AG10803 (cell line): ENCODE measurements at places on chromosomes 3 and 15.

DNA sequence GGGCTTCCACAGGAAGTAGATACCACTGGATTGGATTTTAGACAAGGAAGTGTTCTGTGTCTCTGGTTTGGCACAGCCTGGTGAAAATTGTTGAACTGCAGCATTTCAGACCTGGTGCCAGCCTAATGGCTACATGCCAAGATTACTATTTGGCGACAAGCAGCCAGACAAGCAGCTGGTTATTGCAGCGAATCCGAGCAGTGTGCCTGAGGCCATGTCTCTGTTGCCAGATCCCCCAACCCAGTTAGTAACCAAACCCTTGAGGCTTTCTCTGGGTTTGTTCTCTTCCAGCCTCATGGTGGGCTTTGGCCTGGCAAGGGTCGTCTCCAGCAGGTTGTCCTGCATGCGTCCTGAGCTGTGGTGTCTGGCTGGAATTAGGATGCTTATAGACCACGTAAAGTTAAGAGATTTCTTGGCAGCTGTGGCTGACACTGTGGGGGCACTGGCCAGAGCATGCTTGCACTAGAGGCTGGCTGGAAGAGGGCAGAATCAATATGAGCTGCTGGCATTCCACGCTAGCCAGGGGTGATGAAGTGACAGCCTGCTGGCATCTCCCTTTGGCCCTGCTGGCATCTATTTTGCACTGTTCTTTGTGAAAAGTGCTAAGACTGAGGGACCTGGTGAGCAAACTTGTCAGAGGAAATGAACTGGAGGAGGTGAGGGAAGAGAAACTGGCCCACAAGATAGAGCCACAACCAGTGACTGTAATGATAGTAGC lies 172.6 kb downstream of the RBMS3 start:
- DNase-seq: no peak

GRCh38 chr15:40098489-40099261 lies 10.0 kb downstream of the BMF start:
- DNase-seq: peak; percentile 90

GRCh38 chr3:81197386-81197785 lies 564.1 kb downstream of the GBE1 start:
- no peak for DNase-seq

DNA sequence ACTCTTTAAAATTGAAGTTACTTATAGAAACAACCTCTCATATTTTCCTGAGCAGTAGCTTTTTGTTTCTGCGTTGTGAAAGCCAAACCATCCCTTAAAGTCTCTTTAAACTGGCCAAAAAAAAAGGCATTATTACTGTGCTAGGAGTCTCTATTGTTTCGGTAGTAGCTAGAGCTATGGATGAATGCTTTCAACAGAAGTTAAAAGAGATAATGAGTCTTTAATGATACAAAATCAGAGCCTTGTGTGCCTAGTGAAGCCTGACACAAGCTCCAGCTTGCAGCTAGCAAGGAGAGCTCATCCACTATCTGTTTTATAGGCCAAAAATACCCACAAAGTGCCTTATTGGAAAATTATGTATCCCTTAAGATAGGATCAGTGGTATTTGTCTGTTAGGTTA lies 360.4 kb upstream of the CDIN1 start:
- no peak for DNase-seq

DNA sequence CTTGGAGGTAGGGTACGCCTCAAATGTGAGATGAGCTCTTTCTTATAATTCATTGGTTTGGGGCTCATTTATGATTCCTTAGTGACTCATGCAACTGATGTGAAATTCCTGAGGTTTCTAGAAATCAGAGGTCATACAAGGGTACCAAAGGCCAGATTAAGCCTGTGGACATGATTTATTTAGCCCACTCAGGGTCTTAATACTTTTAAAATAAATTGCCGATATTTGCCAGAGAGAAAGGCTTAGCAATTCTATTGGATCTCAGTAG lies 289.0 kb downstream of the NEK10 start:
- no peak for DNase-seq

- no peak for DNase-seq
These were observed 70.4 kb downstream of the LSAMP start for GRCh38 chr3:116374901-116375300.

DNA sequence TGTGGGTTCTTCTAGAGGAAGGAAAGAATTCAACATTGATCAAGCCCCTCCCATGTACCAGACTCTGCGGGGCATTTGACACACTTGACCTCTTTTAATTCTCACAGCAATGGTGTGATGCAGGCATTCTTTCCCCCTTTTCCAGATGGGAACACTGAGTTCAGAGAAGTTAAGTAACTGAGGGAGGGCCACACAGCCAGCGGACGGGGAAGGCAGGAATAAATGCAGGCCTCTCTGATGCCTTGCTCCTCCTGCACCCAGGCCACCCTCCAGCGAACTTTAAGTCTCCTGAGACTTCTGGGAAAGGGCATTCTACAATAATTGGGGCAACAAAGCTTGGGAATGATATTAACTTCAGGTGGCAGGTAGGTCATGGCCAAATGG lies 227.4 kb downstream of the UACA start:
- no peak for DNase-seq

DNA sequence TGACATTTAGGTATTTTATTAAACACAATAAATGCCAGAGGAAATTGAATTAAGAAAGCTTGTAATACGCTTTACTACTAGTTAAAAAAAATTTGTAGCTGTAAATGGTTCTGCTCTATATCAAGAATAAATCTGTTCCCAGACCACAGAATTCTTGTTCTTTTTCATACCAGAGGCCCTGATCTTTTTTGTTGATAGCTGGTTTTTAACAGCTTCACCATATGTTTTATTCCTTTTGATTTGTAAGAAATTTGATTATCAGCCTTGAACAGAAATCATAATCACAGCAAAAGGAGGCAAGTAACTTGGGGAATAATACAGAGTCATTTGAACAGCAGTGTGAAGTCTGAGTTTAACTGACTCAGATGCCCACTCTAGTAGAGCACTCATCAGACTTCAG lies 202.7 kb downstream of the CNTN4 start:
- no peak for DNase-seq

DNA sequence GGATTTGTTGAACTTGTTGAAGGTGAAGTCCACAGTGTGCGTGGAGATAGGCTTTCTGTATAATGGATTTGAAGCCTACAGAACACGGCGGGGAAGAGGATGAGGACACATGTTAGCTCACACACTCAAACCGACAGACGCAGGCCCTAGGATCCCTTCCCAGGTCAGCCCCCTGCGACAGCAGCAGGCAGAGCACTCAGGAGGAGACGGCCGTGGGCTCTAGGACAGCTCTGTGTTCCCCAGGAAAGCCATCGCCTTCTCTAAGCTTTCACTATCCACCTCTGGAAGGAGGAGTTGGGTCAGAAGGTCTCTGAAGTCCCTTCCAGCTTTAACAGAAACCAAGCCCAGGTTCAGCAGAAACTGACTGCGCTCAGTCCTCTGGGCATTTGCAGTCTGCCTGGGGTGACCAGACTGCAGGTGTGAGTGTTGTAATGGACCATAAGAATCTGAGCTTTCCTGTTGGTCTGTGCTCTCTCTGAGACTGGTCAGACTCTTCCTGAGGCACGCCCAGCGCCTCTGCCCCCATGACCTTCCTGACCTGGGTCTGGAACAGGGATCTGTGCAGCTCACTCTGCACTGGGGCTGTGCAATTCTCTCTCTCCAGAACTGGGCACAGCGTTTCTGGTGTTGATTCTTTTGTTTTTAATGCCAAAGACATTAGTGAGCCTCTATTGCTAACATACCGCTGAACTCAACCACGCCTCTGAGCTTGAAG lies 33.5 kb downstream of the UMPS start:
- DNase-seq: no peak
